Endothelial cell (in vitro differentiated cells): ENCODE measurements at places on chromosomes 12 and 14. TPM values are rescaled to one million over a fixed set of nuclear protein-coding genes. Genes with fewer than 3 reads are reported as not detected.

Gene BATF
- not detected for total RNA-seq

Gene CRIP2
- total RNA-seq, result 67.4 TPM

Gene RPL10L
- not detected for total RNA-seq

Gene HOXC4
- total RNA-seq, result not detected

Gene MYO1H
- total RNA-seq, result 4.4 TPM

Gene GZMH
- not detected for total RNA-seq

- no peak overlapping the region for H3K4me3 ChIP-seq
- H3K4me1 ChIP-seq, result no peaks in the 10 kb centered on the region
- H3K36me3 ChIP-seq, result peaks cover under 1% of the 10 kb centered on the region
- DNase-seq, result no peak
- H3K27me3 ChIP-seq, result no peaks in the 10 kb centered on the region
Measured at GRCh38 chr12:89593233-89593632, 67.4 kb upstream of the POC1B start.

DNA sequence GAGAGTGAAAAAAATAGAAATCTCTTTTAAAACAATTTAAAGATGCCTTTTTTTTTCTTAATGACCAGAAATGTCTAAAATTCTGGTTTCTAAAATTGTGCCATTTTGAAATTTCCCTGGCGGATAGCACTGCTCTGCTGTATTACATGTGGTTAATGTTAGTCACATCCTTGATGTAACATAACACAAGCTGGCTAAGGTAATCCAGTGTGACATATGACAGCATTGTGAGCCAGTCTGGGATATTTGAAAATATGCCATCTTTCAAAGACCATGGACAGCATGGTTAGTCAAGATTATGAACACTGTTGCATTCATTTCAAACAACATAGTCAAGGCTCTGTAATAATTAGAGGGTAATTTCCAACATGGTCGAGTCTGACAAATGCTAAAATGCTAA, 133.2 kb downstream of the ALX1 start:
- no peak overlapping the region for H3K27ac ChIP-seq
- no peaks in the 10 kb centered on the region for H3K4me1 ChIP-seq
- H3K36me3 ChIP-seq, result no peaks in the 10 kb centered on the region
- no peak for DNase-seq
- H3K27me3 ChIP-seq, result no peaks in the 10 kb centered on the region

DNA sequence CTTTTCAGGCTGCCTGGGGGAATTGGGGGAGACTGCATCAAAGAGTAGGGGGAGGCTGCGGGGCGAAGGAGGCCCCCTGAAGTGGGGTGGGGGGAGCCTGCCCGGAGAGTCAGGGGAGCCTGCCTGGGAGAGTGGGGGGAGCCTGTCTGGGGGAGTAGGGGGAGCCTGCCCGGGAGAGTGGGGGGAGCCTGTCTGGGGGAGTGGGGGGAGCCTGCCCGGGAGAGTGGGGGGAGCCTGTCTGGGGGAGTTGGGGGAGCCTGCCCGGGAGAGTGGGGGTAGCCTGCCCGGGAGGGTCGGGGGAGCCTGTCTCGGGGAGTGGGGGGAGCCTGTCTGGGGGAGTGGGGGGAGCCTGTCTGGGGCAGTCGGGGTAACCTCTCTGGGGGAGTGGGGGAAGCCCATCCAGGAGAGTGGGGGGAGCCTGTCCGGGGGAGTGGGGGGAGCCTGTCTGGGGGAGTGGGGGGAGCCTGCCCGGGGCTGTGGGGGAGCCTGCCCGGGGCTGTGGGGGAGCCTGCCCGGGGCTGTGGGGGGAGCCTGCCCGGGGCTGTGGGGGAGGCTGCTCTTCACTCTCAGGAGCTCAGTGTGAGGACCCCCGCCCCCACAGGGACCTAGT, 6.5 kb upstream of the DEGS2 start:
- no peak overlapping the region for H3K4me3 ChIP-seq
- peaks cover 4% of the 10 kb centered on the region for H3K4me1 ChIP-seq
- H3K27ac ChIP-seq, result no peak overlapping the region
- no peak for DNase-seq
- H3K27me3 ChIP-seq, result peaks cover 8% of the 10 kb centered on the region

- H3K27me3 ChIP-seq, result no peaks in the 10 kb centered on the region
- no peaks in the 10 kb centered on the region for H3K36me3 ChIP-seq
- no peak overlapping the region for H3K4me3 ChIP-seq
- H3K4me1 ChIP-seq, result peaks cover 7% of the 10 kb centered on the region
- no peak overlapping the region for H3K27ac ChIP-seq
Measured at GRCh38 chr12:12741660-12742059, 24.5 kb downstream of the CDKN1B start.

GRCh38 chr12:95004610-95005009, 1.1 kb upstream of the NDUFA12 start:
- peak overlapping the region; percentile 40 for H3K4me3 ChIP-seq
- H3K27ac ChIP-seq, result no peak overlapping the region
- no peak for DNase-seq
- H3K36me3 ChIP-seq, result peaks cover 3% of the 10 kb centered on the region

- no peak overlapping the region for H3K27ac ChIP-seq
- peaks cover 2% of the 10 kb centered on the region for H3K27me3 ChIP-seq
- DNase-seq, result no peak
Measured at GRCh38 chr12:112283546-112283945, 98.7 kb downstream of the HECTD4 start.

GRCh38 chr12:103851127-103851526, 10.1 kb upstream of the NT5DC3 start:
- peaks cover 7% of the 10 kb centered on the region for H3K4me1 ChIP-seq
- peaks cover 4% of the 10 kb centered on the region for H3K27me3 ChIP-seq
- H3K27ac ChIP-seq, result no peak overlapping the region
- no peak for DNase-seq
- no peaks in the 10 kb centered on the region for H3K36me3 ChIP-seq

DNA sequence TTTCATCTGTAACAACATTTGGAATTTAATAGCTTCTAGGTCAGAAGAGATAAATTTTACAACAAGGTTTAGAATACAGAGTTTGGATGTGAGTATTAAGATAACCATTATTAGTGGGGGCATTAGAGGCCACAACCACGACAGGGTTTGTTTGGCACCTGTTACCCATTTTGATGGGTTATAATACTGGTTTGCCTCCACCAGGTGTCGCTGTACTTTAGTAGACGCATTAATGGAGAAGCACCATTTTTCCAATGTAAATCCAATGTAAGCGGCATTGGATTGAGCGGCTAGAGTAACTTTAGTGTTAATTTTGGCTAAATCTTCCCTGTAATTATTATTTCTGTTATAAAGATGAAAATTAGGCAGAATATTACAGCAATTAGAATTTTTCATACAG, 136.2 kb downstream of the SLCO1B3 start:
- no peaks in the 10 kb centered on the region for H3K4me1 ChIP-seq
- no peak overlapping the region for H3K27ac ChIP-seq
- peaks cover 2% of the 10 kb centered on the region for H3K27me3 ChIP-seq

- peaks cover 3% of the 10 kb centered on the region for H3K27me3 ChIP-seq
- H3K27ac ChIP-seq, result peak overlapping the region; percentile 99
- H3K4me3 ChIP-seq, result peak overlapping the region; percentile 57
- DNase-seq, result peak; percentile 26
- no peaks in the 10 kb centered on the region for H3K36me3 ChIP-seq
Measured at GRCh38 chr14:64566651-64567122, 16.9 kb downstream of the PPP1R36 start.

GRCh38 chr12:103955811-103956508, 9.7 kb upstream of the TDG start:
- peaks cover 16% of the 10 kb centered on the region for H3K4me1 ChIP-seq
- H3K27ac ChIP-seq, result peak overlapping the region; percentile 74
- DNase-seq, result peak; percentile 4
- peaks cover 16% of the 10 kb centered on the region for H3K36me3 ChIP-seq

DNA sequence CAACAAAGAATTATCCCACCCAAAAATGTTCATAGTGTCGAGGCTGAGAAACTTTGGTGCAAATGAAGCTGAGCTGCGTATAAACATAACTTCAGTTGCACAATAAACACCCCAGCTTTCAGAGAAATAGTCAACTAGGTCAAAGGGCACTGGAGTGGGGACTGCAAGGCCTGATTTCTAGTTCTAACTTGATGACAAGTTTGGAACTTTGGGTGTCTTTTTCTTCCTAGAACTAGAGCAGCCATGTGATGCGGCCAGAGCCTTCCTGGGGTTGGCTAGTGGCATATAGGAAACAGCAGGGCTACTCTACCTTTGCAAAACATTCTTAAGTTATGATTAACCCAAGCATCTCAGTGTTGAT, 298.4 kb upstream of the AMIGO2 start:
- H3K27me3 ChIP-seq, result no peaks in the 10 kb centered on the region
- peaks cover 6% of the 10 kb centered on the region for H3K36me3 ChIP-seq
- H3K4me3 ChIP-seq, result no peak overlapping the region
- H3K27ac ChIP-seq, result no peak overlapping the region

DNA sequence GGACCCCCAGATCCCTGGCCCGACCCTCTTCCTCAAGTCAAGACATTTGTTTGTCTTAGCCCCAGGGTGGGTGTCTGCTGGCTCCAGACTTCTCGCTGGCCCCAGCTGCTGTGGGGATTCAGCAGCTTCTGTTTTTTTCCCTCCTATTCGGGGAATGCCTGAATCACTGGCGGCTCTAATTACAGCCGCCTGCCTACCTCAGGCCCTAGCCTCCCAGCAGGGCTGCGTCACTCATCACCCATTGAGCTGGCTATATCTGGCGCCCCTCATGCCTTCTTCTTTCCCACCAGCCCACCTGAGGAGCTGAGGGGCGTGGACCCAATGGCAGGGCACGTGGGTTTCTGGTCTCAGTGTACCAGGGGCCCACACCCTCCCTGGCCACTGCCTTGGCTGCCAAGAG, 10.1 kb downstream of the KRT80 start:
- H3K27ac ChIP-seq, result no peak overlapping the region
- peaks cover 19% of the 10 kb centered on the region for H3K27me3 ChIP-seq
- H3K4me3 ChIP-seq, result no peak overlapping the region
- no peak for DNase-seq
- H3K36me3 ChIP-seq, result no peaks in the 10 kb centered on the region
- H3K4me1 ChIP-seq, result peaks cover 54% of the 10 kb centered on the region

- DNase-seq, result no peak
- no peaks in the 10 kb centered on the region for H3K36me3 ChIP-seq
- no peak overlapping the region for H3K27ac ChIP-seq
- H3K4me1 ChIP-seq, result peaks cover 20% of the 10 kb centered on the region
Measured at GRCh38 chr12:6214633-6215032, 14.4 kb downstream of the CD9 start.

GRCh38 chr12:116282371-116283286, 5.1 kb upstream of the MED13L start:
- H3K27ac ChIP-seq, result no peak overlapping the region
- no peaks in the 10 kb centered on the region for H3K36me3 ChIP-seq
- peaks cover 19% of the 10 kb centered on the region for H3K4me1 ChIP-seq
- DNase-seq, result no peak
- H3K4me3 ChIP-seq, result no peak overlapping the region

DNA sequence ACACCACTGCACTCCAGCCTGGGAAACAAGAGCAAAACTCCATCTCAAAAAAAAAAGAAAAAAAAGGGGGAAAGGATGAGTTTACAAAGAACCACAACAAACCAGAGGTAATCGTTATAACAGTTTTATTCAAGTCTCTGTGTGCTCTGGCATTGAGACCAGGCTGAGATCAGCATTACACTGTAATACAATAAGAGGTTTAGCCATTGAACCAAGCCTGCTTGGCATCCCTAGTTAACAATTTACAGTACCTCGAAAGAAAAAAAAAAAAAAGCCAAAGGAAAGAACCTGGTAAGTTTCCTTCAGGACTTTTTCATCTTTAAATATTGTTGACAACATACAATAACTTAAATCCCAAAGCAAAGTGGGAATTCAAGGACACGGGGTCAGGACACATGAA, 80.7 kb downstream of the TTC9 start:
- no peak overlapping the region for H3K4me3 ChIP-seq
- no peaks in the 10 kb centered on the region for H3K36me3 ChIP-seq
- DNase-seq, result no peak
- H3K27me3 ChIP-seq, result no peaks in the 10 kb centered on the region
- H3K4me1 ChIP-seq, result no peaks in the 10 kb centered on the region

GRCh38 chr12:76449016-76449415, 100.8 kb upstream of the BBS10 start:
- no peaks in the 10 kb centered on the region for H3K27me3 ChIP-seq
- no peak for DNase-seq
- no peak overlapping the region for H3K4me3 ChIP-seq

GRCh38 chr12:77407931-77408330, 342.6 kb upstream of the E2F7 start:
- H3K27me3 ChIP-seq, result no peaks in the 10 kb centered on the region
- H3K4me1 ChIP-seq, result peaks cover 18% of the 10 kb centered on the region
- DNase-seq, result no peak
- no peaks in the 10 kb centered on the region for H3K36me3 ChIP-seq
- no peak overlapping the region for H3K4me3 ChIP-seq

GRCh38 chr14:93115821-93116675, at the start of gene ITPK1:
ITPK1 (minus strand) TSS chr14:93115925; CDS start chr14:93115163, 762 bp downstream.
- H3K27ac ChIP-seq, result no peak within 1 kb of the TSS
- H3K27me3 ChIP-seq, result peaks cover 16% of the 10 kb centered on the region
- H3K4me3 ChIP-seq, result peak within 1 kb of the TSS; percentile 84
- DNase-seq, result peak; percentile 62
- peaks cover 11% of the 10 kb centered on the region for H3K4me1 ChIP-seq

GRCh38 chr14:54798465-54799124, 104.0 kb downstream of the GCH1 start:
- peaks cover 3% of the 10 kb centered on the region for H3K4me1 ChIP-seq
- DNase-seq, result no peak
- no peaks in the 10 kb centered on the region for H3K36me3 ChIP-seq
- H3K27me3 ChIP-seq, result no peaks in the 10 kb centered on the region

- no peak overlapping the region for H3K27ac ChIP-seq
- H3K4me3 ChIP-seq, result no peak overlapping the region
- peaks cover 6% of the 10 kb centered on the region for H3K27me3 ChIP-seq
- no peaks in the 10 kb centered on the region for H3K36me3 ChIP-seq
- peaks cover 17% of the 10 kb centered on the region for H3K4me1 ChIP-seq
- no peak for DNase-seq
Measured at GRCh38 chr14:103872481-103873113, 25.2 kb upstream of the PPP1R13B start.

DNA sequence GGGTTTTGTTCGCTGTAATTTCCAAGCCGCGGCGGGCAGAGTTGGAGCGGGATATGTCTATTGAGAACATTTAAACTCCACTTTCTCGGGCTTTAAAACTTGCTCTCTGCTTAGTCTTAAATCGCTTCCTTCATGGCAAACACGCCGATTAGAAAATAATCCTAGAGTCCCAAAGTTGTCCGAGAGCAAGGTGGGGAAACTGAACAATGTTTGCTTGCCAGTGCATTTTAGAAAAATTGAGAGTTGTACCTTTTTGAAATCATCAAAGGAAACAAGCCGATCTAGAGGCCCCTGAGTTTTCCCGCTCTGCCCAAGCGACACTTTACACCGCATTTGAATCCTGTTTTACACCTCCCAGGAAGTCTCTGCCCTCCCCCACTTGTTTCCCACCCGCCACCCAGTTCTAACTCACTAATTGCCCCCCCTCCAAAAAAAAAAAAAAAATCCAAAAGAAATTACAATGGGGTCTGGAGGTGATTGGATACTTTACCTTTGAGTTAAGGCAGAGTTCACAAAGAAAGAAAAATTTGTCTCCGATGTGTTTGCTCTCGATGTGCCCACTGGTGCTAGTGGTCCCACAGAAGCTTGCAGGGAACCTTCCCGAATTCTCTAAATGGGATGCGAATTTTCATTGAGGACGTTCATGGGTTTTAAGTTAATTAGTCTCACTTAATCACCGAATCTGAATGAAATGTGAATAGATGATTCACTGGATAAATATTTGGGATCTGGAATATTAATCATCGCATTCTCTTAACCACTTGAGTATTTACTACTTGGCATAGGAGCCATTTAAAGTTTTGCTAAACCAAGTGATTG, 2.3 kb downstream of the HMGA2 start:
- peaks cover 4% of the 10 kb centered on the region for H3K36me3 ChIP-seq
- DNase-seq, result no peak
- peak overlapping the region; percentile 95 for H3K4me3 ChIP-seq
- H3K27me3 ChIP-seq, result peaks cover 12% of the 10 kb centered on the region
